ENCODE measurements at places on chromosomes 2 and 18. TPM values are rescaled to one million over a fixed set of nuclear protein-coding genes. Genes with fewer than 3 reads are reported as not detected.
A peak's percentile ranks its signal among the peaks of the same experiment; 100 is the strongest.

- DNase-seq: no peak
These were observed 494.4 kb downstream of the SOX11 start for GRCh38 chr2:6186332-6187151.

DNA sequence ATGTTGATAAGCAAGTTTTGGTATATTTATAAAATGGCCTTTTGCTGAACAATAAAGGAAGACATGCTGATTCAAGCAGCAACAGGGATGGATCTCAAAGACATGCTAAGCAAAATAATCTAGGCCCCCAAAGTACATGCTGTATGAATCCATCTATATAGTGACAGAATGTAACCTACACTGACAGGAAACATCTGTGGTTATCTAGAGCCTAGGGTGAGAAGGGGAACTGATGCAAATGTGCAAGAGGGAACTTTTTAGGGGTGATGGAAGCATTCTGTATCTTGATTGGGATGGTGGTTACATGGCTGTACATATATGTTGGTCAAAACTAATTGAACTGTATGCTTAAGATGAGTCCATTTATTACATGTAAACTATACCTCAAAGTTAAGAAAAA, 24.2 kb downstream of the CNRIP1 start:
- no peak for DNase-seq

- DNase-seq: no peak
These were observed 17.0 kb downstream of the SMAD7 start for GRCh38 chr18:48933578-48934414.

GRCh38 chr2:65227020-65227455, 593 bp upstream of the ACTR2 start:
- DNase-seq: no peak

DNA sequence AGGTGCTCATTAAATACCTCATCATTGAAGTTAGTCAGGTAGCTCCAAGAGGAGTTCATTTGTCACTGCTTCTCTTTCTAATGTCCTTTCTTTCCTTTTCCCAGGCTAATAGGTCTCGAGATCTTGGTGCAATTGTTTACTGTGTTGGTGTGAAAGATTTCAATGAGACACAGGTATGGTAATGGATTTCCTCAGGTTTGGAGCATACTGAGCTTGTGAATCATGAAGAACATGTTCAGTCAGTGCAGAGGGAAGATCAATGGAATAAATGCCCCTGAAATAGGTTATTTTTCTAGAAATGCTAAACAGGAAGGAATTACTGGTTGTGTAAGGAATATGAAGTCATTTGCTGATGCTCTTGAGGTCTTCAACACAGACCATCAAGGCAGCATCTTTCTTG, 62.5 kb downstream of the ANTXR1 start:
- DNase-seq: no peak

Gene DYNAP
- polyA plus RNA-seq: not detected

Gene BARD1
- 38.0 TPM for polyA plus RNA-seq

DNA sequence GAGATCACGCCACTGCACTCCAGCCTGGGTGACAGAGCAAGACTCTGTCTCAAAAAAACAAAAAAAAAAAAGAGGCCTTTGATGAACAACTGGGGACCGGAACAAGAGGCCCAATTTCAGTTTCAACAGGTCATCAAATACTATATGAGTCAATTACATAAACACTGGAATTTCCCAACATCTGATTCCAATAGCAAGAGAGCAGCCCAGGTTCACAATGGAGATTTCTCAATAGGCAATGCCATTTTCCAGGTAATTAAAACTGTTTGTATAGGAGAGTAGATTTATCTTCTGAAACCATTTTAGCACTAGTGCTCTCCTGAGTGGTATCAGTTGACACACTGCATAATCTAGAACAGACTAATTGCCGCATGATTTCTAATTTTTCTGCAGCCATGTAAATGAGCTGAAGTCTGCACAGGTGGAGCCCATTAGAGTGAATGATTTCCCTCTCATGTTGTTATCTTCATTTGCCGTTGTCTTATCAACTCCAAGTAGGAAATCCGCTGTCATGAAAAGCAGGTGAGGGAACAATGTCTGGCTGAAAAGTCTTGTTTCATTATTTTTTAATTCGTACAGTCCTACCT, 264.1 kb upstream of the MEIS1 start:
- DNase-seq: no peak

Gene AFF3
- polyA plus RNA-seq: 2.1 TPM

GRCh38 chr2:54574107-54574859, 118.2 kb downstream of the SPTBN1 start:
- DNase-seq: peak; percentile 86

- DNase-seq: no peak
These were observed 446.8 kb upstream of the GCFC2 start for GRCh38 chr2:76157531-76157930.

Gene CCL20
- 17.2 TPM for polyA plus RNA-seq

Gene MPV17
- 121 TPM for polyA plus RNA-seq

Gene ASAP2
- polyA plus RNA-seq: not detected

DNA sequence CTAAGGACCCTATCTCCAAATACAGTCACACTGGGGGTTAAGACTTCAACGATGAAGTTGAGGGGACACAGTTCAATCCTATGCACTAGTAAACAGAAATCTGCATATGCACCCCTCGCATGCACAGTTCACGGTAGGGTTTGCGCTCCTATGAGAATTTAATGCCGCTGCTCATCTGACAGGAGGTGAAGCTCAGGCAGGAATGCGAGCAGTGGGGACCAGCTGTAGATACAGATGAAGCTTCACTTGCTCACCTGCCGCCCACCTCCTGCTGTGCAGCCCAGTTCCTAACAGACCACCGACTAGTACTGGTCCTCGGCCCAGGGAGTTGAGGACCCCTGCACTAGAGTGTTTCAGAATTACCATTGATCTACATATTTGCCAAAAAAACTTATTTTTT, 40.0 kb upstream of the FAHD2A start:
- DNase-seq: no peak

Gene REG1B
- not detected for polyA plus RNA-seq

Gene ATP6V1B1
- not detected for polyA plus RNA-seq

- DNase-seq: no peak
These were observed 21.8 kb downstream of the WNT10A start for GRCh38 chr2:218902427-218902826.

Gene PROKR1
- not detected for polyA plus RNA-seq

DNA sequence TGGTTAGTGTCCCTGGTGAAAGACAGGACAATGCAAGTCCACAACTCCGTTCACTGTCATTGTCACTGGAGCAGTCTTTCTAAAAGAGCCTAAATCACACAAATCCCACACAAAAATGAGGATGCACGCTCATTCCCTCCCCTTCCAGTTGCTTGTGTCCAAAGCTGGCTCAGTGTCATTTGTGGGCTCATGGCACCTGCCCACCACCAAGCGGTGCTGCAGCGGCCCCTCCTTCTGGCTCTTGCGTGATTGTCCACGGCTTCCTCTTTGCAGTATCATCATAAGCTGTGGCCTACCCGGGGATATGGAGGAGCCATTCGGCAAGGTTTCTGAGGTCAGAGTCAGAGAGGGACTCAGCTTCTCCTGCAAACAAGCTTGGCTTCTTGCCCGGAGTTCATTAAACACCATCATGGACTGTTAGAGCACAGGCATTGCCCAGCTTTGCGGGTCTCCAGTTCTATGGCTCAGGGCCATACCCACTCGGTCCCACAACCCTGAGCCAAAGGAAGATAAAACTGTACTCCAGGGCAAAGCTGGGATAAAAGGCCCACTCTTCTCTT, 179.4 kb upstream of the AGAP1 start:
- no peak for DNase-seq

DNA sequence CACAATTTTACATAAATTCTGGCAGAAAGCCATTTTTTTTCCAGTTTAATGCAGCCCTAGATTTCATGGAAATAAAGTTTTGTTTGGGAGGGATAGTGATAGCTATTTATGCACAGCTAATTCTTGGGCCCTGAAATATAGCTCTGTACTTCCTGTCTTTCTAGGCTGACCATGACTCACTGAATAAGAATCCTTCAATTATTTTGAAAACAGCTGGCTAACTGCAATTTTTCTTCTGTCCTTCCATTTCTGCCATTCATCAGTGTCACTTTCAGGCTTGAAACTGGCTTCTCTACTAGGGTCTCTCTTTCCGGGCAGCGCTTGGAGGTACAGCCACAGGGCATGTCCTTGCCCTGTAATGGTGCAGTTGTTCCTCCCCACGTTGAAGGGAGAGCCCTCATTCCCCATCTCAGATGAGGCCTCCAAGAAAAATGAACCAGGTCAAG, 97.1 kb upstream of the TMEM178A start:
- DNase-seq: no peak

Gene KLHL41
- polyA plus RNA-seq: not detected

DNA sequence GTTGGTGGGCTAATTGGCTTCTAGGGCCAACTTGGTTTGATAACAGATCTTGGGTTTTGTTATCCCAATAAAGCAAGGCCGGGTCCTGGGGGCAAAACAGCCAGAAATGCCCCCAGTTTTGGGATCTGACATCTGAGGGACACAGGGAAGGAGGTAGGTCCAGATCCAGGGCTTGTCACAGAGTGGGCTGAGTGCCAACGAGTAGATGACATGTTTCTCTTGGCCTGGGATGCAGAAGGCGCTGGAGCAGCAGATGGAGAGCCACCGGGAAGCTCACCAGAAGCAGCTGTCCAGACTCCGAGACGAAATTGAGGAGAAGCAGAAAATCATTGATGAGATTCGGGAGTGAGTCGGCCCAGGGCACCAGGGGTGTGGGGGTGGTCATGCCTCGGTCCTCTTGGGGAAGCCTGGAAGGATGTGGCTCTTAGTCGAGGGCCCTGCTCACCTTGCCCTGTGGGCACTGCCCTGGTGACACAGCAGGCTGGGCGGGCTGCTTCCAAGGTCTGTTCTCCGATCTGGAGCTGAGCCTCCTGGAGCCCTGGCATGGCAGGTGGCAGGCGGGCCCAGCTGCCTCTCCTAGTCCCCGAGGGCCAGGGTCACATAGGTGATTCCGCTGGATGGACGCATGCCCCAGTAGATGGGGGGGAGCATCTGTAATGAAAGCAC, 40.2 kb upstream of the LYPD6B start:
- no peak for DNase-seq

DNA sequence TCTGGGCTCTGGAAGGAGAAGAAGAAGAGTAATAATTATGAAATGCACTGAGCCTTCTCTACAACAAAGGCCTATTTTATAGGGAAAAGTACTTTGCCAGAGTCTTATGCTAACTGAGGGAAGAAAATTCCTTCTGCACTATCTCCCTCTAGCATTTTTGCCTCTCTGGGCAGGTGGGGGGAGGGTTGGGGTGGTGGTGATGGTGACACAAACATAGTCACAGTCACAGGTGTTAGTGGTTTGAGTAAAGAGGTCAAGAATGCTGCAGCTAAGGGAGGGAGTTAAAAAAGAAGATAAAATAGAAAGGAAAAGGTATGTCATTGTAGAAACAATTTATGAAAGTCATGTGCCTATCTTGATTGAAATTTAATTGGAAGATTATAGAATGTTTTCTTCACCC, 140.8 kb upstream of the COL3A1 start:
- no peak for DNase-seq

DNA sequence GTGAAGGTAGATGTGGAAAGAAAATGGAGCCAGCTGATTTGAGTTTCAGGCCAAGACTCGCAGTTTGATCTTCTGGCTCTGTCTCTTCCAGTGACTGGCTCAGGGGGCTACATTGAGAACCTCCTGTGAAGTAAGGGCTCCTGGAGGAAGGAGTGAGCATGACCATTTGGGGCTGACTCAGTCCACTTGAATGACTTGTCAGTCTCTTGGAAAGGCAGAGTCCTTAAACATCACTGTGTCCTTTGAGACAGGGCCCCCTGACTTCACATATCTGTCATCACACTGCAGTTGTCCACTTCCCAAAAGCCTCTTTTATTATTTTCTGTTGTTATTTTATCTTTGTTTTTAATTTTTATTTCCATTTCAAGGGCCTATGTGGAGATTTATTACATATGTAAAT, 204.6 kb upstream of the APCDD1 start:
- no peak for DNase-seq

DNA sequence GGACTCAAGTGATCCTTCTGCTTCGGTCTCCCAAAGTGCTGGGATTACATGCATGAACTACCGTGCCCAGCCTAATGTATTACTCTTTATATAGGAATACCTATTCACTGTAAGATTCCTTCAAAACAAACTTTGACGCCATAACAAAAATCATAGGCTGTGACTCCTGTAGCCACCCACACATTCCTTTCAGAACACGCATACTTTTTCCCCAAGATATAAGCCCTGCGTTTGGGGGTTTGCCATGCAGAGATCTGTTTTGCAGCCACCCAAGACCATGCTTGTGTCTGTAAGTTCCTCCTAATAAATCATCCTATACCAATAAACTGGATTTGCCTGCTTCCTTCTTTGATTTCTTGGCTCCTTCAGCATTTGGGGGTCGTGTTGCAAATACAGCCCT, 46.0 kb upstream of the STON1 start:
- no peak for DNase-seq

Gene SKOR2
- polyA plus RNA-seq: not detected

- no peak for DNase-seq
These were observed 9.7 kb downstream of the TMEM18 start for GRCh38 chr2:667332-667999.

DNA sequence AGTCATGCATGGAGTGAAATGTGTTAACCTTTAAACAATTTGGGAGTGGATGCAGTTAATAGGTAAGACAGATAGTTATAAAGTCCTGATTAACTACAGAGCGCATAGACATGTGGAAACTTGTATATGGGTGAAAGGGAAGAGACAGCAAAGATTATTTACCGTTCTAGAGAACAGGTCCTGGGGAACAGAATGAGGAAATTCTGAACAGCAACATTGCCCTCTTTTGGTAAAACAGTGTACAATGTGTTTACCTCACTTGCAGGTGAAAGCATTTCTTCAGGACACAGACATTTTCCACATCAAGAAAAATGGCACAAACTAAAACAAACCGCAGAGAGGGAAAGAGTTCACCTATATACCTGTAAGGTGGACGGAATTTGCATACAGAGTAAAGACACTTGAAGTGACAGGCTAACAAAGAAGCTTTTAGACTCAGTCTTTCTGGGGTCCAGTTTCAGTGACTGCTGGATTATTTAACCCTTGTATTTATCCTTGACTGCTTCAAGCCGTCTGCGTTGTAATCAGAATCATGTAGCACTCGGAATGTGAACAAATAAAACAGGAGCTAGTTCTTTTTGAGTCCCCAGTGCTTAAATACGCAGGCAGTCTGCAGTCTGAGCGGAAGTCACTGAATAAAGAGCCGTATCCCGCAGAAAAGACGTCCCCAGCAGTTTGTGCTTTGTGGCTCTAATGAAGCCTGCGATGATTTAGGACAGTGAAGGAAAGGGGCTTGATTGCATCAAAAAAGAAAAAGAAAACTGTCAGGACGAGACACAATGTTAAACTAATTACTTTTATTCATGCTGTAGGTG, 364.8 kb upstream of the GALNT5 start:
- DNase-seq: peak; percentile 7

Gene CCDC68
- not detected for polyA plus RNA-seq

GRCh38 chr2:57408587-57408986, 638.0 kb upstream of the VRK2 start:
- DNase-seq: no peak
